LoVo (cell line): ENCODE measurements at places on chromosomes 2 and 18.
A peak's percentile ranks its signal among the peaks of the same experiment; 100 is the strongest.

DNA sequence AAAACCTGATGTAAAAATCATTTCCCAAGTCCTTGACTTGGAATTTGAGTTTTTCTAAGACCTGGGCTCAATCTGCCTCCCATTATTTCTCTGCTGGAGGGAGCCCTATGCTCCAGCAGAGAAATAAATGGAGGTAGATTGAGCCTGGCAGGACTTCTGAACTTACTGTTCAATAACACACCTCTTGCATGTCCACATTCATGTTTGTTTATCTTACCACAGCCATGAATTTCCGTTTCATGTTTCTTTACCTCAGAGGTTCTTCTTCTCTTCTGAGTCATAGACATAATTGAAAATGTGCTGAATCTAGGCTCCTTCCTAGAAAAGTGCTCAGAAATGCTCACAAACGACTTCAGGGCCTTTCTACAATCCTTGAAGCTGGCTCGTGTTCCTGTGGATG, 170.8 kb downstream of the PMAIP1 start:
- DNase-seq = no peak

GRCh38 chr2:66364495-66365333, 70.2 kb upstream of the MEIS1 start:
- peak; percentile 75 for DNase-seq

GRCh38 chr2:232042911-232043574, 81.5 kb downstream of the DIS3L2 start:
- no peak for DNase-seq

DNA sequence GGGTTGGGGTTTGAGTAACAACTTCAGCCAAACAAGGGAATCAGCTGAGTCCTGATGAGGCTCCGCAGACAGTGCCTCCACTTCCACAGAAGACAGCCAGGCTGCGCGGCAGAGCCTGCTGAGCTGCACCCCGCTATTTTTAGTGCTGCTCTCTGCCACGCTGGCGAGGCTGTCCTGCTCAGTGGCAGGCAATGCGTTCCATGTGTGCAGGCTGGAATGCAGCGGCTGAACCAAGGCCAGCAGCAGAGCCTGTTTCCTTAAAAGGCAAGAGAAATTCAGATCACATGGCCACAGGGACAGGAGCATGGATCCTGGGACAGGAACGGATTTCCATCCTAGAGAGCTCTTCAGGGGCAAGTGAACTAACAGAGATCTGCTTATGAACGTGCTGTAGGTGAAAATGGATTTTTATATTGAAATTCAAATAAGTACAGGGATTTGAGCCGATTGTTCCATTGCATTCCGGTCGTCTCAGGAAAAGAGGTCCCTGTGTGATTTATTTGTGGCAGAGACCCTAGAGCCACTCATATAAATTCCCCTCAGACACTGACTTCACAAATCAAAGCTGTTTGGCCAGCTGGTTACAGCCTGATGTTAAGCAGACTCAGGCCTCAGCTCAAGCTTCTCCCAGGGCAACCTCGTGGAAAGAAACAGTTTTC, 98.7 kb downstream of the COL6A3 start:
- DNase-seq = no peak

DNA sequence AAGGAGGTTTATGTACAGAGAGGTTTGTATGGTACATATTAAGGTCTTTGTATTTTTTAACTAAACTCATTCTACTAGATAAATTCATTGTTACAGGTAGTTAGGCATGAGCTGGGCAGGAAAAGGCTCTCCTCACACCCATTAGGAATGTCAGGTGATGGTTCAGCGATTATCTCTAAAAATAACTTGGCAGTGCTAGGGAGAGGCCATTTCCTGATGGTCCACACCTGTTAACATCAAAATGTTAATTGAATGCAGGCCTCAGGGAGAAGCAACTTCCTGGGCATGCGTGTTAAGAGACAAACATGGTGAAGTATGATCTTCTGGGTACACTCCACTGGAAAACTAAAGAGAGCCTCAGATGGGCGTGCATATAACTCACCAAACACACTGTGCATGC, 73.6 kb downstream of the ARL6IP6 start:
- DNase-seq = no peak

GRCh38 chr2:16640867-16641266, 24.8 kb downstream of the CYRIA start:
- DNase-seq = no peak

DNA sequence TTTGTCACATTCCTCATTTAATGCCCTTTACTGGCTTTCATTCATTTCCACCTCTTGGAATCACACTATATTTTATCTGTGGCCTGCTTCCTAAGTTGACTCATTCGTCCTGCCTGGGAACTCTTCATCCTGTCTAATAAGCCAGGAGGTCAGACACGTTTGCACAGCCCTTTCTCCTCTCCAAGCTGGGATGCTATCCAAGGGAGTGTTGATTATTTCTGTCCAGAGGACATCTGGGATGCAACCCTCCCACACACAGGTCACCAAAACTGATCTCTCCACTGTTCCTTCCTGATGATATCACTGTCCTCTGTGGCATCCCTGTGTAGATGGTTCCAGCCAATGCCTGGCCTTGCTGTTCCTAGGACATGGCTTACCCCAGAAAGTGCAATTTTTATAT, 79.8 kb upstream of the NOSTRIN start:
- DNase-seq = no peak

GRCh38 chr2:3386448-3386958, 7.0 kb downstream of the TRAPPC12 start:
- no peak for DNase-seq

DNA sequence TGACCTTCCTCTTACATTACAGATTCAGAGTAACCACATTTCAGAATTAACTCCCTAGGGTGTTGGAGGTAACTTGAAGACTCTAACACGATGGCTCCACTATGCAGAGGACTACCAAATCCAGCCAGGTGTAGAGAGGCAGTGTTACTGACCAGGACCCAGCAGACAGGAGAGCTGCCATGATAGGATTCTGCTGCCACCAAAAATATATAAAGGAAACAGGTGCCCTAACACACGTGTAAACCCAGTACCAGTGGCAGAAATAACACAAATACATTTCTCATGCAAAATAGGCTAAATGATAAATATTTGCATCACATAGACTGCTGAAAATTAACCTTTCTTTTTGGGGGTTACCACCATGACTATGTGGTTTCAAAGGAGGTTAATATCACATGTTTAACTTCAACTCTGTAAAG, 7.0 kb downstream of the ZBTB14 start:
- no peak for DNase-seq

DNA sequence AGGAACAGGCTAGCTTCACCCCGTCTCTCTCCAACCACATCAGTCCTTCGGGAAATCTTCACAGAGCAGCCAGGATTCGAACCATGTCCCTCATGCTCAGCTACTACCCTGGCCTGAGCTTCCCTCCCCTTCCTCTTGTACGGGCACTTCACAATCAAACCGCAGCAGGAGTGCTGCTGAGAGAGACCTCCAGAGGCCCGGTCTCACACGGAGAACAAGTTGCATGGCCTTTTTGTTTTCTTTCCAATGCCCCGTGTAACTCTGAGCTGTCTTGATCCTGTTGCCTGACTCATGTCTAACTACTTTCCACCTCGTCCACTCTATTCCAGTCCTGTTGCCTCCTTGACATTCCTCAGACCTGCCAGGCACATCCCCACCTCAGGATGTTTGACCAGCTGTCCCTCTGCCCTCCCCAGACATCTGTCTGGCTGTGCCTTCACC, 25.4 kb downstream of the FBLN7 start:
- no peak for DNase-seq

- DNase-seq = peak; percentile 76
These were observed 218.3 kb downstream of the HAUS1 start for GRCh38 chr18:46322411-46322891.

DNA sequence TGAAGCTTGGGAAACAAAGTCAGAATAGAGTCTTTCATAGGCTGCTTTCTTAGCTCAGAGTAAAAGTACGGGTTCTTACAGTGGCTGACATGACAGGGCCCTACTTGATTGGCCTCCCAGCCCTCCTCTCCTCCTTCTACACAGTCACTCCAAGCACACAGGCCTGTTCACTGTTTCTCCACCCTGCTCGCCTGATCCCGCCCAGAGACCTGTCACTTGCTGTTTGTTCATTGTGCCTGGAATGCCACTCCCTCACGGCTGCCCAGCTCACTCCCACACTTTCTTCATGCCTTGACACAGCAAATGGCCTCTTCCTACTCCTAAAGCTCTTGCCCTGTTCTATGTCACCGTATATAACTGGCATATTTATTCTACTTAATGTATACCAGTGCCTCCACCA, 104.8 kb downstream of the MAP4K4 start:
- DNase-seq = no peak

- DNase-seq = no peak
These were observed 227.5 kb downstream of the MTX2 start for GRCh38 chr2:176496761-176497160.

DNA sequence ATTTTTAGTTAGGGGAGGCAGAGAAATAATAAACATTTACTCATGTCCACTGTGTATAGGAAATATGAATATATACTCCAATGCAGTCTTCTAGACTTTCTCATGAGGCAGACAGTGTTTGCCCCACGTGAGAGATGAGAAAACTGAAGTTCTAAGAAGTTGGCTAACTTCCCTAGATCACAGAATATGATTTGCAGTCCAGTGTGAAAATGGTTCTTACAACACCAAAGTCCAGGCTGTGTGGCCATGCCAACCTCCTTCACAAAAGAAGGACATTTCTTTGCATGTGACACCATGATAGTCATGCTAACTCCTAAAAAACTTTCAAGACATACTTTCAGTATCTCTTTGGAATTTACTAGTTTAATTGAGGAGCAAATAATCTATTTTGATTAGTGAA, 143.7 kb downstream of the IRS1 start:
- no peak for DNase-seq

GRCh38 chr2:241070811-241071676, 31.0 kb downstream of the MTERF4 start:
- no peak for DNase-seq

DNA sequence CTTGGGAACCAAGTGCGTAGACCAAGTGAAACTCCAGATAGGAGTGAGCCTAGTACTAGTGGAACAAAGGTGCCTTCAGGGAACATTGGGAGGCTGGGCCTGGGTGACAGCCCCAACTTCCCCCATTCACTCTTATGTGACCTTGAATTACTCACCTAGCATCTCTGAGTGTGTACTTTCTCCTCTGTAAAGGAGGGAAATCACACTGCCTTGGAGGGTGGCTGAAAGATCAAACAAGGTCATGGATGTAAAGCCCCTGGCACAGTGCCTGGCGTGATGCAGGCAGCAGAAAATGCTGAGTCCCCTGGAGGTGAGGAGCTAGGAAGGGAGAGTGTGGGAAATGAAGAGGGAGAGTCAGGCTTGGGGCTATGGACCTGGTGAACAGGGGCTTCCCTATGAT, 45.9 kb downstream of the MARCO start:
- DNase-seq = no peak

- DNase-seq = no peak
These were observed 230.2 kb downstream of the CDCA7 start for GRCh38 chr2:173584676-173585458.

DNA sequence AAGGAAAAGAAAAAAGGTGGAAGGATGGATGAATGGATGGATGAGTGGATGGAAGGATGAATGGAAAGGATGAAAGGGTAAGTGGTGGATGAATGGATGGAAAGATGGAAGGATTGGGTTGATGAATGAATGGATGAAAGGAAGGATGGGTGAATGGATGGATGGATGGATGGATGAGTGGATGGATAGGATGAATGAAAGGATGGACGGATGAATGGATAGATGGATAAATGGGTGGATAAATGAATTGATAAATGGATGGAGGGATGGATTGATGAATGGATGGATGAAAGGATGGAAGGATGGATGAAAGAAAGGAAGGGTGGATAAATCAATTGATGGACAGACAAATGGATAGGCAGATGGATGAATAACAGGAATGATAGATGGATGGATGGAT, 48.2 kb upstream of the OTOF start:
- no peak for DNase-seq

DNA sequence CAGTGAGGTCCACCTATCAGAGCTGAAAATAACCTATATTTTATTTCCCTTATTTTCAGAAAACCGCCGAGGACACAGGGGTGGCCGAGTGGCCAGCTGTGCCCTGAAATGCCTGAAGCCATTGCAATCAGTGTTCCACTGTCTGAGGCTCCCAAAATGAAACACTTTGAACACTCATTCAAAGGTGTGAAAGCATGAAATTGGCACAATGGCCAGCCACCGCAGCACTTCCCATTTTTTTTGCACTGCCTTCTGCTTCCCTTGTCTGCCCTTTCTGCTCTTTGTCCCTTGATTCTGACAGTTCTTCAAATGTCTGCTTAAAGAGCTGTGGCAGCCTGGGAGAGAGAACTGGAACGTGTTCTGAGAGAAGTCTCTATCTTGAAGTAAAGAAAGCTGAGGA, 1127.5 kb upstream of the CELF4 start:
- DNase-seq = no peak

DNA sequence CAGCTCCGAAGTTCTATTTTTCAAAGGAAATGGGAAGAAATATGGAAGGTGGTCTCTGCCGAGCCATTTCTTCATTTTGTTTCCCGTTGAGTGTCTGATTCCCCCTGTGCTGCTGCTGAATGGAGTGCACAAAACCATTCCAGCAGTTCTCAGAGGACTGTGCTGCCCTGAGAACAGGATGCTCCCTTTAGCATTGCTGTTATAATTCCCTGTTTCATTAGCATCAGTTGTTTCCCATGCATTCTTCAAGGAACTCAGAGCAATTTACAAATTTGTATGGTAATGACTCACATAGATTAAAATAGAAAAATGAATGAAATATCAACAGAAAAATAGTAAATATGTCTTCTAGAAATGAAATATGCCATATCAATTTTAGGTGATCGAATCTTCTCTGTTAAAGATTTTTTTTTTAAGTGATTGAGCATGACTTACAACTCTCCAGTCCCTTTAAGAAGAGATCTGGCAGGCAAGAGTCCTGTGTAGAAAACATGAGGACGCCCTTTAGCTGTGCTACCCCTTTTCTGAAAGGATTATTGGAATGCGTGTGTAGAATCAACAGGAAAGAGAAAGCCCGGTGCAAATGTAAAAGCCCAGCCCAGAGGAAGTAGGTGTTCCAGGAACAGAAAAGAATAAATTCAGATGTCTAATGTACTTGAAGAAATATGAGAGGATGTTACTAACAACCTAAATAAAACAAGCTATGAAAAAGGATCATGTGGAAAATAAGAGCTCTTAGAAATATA, 118.5 kb downstream of the ATP9B start:
- DNase-seq = no peak

DNA sequence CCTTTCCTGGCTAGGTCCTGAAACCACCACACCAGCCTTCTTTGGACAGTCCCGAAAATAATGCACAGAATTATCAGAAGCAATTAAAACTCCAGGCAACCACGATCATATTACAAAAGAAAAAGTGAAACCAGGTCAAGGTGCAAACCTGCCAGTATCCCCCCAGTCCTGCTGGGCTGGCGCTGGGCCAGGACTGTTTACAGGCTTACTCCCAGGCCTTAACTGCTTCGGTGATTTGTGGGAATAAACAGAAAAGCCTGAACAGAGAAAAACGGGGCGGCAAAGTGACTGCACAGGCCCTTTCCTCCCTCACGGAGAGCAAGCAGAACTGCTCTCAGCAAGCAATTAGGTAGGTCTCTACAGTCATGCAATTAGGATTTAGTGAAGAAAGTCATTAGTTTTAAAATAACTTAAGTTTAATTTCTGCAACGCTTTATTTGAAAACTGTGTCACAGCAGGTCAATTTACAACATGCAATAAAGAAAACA, 1.3 kb downstream of the HDAC4 start:
- peak; percentile 43 for DNase-seq

- no peak for DNase-seq
These were observed 435.8 kb upstream of the DDX18 start for GRCh38 chr2:117378653-117379052.
